ENCODE measurements at places on chromosomes 1 and 21. TPM values are rescaled to one million over a fixed set of nuclear protein-coding genes. Genes with fewer than 3 reads are reported as not detected.

- DNase-seq: peak; percentile 96
These were observed 55.9 kb downstream of the MRPS6 start for GRCh38 chr21:34129039-34129891.

DNA sequence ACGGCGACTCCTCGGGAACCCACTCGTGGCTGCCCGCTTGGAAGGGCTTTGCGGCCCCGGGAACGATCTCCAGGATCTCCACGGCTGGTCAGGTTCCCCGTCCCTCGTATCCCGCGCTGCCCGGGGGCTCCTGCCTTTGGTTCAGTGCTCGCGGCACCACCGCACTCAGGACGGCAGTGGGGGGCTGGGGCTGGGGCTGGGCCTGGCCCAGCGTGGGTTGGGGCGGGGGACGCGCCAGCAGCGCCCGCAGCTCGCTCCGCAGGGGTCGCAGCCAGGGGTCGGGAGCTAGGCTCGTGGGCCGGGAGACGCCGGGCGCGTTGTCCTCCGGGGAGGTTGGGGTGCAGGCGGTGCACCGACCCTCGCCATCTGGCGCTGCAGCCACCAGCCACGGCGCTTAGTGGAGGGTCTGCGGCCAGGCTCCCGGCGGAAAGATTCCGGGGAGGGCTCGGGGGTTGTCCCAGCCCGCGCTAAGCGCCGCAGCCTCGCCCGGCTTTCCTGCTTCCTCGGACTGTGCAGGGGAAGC lies 8.9 kb downstream of the SIM2 start:
- no peak for DNase-seq

GRCh38 chr1:74652711-74653139 lies 20.9 kb downstream of the ERICH3 start:
- DNase-seq: peak; percentile 26

GRCh38 chr1:40818264-40818961 lies 34.8 kb downstream of the KCNQ4 start:
- DNase-seq: no peak

DNA sequence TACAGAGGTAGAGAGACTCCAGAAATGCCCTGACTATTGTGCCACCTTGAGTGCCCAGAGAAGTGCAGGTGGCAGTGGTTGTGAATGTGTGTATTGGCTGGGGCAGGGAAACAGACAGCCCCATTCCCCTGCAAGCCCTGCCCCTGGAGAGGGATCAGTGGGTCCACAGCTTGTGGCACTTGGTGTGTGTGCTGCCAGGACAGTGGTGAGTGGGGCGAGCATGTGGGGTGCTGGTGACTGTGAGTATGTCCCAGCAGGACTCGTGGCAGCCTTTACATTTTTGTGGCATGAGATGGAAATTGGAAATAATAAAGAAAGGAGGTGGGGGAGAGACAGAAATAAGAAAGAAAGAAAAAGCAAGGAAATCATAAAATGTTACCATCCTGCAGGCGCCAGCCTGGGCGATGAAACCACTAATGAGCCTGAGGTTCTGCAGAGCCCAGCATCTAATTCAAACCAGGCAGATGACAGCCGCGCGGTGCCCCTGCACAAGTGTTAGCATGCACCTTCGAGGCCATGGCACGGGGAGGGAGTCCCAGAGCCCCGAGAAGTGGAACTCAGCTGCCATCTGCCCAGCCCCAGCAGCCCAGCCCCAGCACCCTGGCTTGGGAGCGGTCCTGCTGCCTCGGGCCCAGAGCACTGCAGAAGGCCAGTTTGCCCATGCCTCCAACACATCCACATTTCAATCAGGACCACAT lies 49.1 kb upstream of the ZBTB40 start:
- no peak for DNase-seq

GRCh38 chr1:54477153-54477561 lies 70.9 kb upstream of the ACOT11 start:
- no peak for DNase-seq

- DNase-seq: peak; percentile 4
These were observed 47.1 kb downstream of the LEPR start for GRCh38 chr1:65467536-65467935.

DNA sequence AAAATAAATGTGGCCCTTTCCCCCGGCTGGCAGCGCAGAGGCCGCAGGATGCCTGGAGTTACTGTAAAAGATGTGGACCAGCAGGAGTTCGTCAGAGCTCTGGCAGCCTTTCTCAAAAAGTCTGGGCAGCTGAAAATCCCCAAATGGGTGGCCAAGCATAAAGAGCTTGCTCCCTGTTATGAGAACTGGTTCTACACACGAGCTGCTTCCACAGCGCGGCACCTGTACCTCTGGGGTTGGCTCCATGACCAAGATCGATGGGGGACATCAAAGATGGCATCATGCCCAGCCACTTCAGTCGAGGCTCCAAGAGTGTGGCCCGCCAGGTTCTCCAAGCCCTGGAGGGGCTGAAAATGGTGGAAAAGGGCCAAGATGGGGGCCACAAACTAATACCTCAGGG lies 95.9 kb downstream of the LRIG2 start:
- no peak for DNase-seq

DNA sequence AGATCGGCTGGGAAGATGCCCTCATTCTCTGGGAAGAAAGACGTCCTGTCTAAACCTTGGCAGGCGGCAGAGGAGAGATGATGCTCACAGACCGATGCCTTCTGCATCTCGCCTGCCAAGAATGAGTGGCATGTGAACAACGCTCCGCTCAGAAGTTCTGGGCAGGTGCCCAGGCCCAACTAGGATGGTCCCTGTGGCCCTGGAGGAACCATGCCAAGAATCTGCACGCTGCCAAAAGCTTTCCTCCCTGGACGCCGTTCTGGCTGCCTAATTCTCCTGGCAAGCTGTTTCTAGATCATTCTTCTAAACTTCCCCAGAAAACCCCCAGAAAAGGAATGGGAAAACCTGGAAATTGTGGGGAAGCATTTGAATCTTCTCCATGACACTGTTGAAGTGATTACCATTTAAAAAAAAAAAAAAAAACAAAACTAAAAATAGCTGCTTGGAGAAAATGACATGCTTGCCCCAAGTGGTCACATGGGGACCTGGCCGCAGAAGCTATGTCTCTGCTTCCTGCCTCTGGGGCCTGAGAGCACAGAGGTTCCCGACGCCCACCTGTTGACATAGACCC lies 440.9 kb downstream of the PRDM2 start:
- DNase-seq: no peak

- no peak for DNase-seq
These were observed 156.4 kb downstream of the PTGER3 start for GRCh38 chr1:70891051-70891843.

- DNase-seq: peak; percentile 23
These were observed 12.4 kb downstream of the RNF220 start for GRCh38 chr1:44417351-44418021.

- DNase-seq: no peak
These were observed 87.3 kb upstream of the TLR5 start for GRCh38 chr1:223230161-223230881.

Gene LY9
- total RNA-seq: 11.6 TPM

Gene NCAM2
- total RNA-seq: 11.1 TPM

Gene CCDC181
- 1.2 TPM for total RNA-seq

Gene INAVA
- total RNA-seq: 3.6 TPM

Gene LAD1
- total RNA-seq: 8.2 TPM

Gene DIO1
- not detected for total RNA-seq

Gene TFB2M
- 14.4 TPM for total RNA-seq

Gene SLAMF6
- 0.96 TPM for total RNA-seq

Gene CRYBG2
- 7.0 TPM for total RNA-seq

Gene TSACC
- not detected for total RNA-seq

Data from umbilical cord (tissue), 2 donors.